Stimulated activated CD8-positive, alpha-beta memory T cell treated with anti-CD3 and anti-CD28 coated beads, Interleukin-4, amount 100 ng/mL, for 48 hours (primary cell): ENCODE measurements at places on chromosomes 5 and 9.

- DNase-seq: no peak
Measured at GRCh38 chr5:124790301-124790894, 44.0 kb upstream of the ZNF608 start.

DNA sequence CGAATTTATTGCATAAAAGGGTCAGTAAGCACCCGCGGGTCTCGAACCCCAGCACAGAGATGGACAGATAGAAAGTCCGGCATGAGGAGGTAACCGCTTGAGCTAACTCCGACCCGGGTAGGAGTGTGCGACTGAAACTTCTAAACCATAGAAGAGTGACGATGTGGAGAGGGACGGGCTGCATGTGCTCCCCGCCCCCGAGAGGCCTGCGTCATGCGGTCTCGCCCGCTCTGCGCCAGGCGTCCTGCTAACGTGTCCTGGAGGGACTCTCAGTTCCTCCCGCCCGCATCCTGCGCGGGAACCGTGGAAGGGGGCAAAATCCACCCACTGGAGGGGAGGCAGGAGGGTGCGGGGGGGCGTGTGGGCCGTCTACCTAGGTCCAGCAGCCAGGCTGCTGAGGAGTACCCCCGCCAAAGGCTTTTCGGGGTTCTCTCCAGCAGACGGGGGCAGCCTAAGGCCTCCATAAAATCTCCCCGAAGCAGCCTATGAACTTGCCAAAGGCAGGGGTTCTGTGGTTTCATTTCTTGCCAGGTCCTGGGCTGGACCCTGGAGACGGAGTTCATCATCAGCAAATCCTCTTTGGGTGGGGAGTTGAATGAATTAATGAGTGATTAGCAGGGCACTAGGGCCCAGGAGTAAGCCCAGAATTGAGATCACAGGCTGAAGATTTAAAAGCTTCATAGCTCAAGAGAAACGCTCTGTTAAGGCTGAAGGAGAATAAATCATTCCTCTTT lies 51.9 kb downstream of the TGFBI start:
- peak; percentile 83 for DNase-seq

DNA sequence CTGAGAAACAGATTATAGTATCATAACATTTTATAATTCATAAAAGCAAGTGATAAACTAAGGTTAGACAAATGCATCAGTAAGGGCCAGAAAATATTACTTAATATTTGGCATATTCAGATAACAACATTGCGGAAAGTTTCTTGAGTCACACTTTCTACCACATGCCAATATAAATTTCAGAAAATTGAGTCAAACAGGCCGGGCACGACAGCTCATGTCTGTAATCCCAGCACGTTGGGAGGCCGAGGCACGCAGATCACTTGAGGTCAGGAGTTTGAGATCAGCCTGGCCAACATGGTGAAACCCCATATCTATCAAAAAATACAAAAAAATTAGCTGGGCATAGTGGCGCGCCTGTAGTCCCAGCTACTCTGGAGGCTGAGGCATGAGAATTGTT lies 47.1 kb downstream of the SLC38A9 start:
- no peak for DNase-seq

GRCh38 chr5:173643964-173644363 lies 27.5 kb upstream of the BOD1 start:
- no peak for DNase-seq

DNA sequence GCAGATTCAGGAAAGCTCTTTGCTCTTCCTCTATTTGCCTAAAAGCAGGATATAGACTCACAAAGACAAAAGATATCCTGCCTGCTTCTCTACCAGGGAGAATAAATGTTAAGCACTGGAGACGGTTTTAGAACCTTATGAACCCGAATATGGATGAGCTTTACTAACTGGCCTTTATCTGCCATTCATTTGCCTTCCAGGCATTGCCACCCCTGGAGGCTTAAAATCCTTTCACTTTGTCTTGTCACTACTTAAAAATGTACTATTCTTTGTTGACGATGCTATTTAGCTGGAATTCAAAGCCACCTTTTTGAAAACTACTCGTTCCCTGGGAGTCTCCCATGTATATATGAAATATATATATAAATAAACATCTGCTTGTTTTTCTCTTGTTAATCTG lies 23.2 kb upstream of the LVRN start:
- DNase-seq: no peak

DNA sequence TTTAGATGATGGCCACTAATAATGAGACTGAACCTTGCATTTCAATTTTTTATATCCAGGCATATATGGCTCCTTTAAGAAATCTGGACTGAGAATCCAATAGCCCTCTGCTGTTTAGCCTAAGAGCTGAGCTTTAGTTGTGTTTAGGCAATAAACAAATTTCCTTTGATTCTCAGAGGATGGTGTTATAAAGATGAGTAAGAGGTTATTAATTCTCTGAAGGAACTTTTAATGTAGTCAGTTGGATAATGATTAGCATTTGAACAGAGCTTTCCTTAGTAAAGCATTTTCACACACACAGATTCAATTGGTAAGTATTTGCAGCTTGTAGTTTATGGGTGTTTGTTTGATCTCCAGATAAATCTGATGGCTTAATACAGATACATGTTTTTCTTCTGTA lies 149.6 kb downstream of the PRR16 start:
- no peak for DNase-seq

- no peak for DNase-seq
Measured at GRCh38 chr5:41097642-41098041, 26.5 kb upstream of the MROH2B start.
